Neuronal stem cell (in vitro differentiated cells): ENCODE measurements at places on chromosomes 2 and 18.

GRCh38 chr2:236061497-236061896, 106.7 kb downstream of the GBX2 start:
- H3K4me3 ChIP-seq, result no peak overlapping the region
- H3K36me3 ChIP-seq, result peaks cover 4% of the 10 kb centered on the region
- H3K27me3 ChIP-seq, result no peaks in the 10 kb centered on the region
- no peak for DNase-seq

- no peaks in the 10 kb centered on the region for H3K27me3 ChIP-seq
- no peaks in the 10 kb centered on the region for H3K36me3 ChIP-seq
- no peak for DNase-seq
- no peak overlapping the region for H3K27ac ChIP-seq
Measured at GRCh38 chr2:81545626-81546025, 1241.1 kb upstream of the LRRTM1 start.

DNA sequence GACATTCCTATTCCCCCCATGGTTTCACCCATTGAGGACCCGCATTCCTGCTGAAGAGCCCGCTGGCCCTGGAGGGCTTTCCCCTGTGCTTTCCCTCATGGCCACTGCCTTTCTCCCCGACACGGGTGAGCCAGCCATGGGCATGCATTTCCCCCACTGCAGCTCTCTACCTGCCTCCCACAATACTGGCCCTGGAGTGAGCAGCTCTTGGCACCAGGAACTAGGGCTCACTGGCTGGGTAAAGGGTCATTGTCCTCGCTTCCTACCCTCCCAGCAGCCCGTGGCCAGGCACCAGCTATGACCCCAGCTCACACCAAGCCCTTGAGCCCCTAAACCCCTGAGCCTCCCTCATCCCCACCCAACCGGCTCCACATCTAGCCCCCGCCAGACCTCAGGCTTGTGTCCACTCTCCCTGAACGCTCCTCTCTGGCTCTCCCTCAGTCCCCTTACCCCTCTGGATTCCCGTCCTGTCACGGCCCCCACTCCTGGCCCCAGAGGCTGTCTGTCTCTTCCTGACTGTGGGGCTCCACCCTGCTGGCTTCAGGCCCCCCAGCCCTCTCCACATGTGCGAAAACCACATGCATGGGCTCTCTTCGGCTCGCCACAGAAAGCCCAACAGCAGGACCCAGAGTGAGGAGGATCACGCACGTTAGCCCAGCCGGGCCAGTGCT, 199.8 kb downstream of the ZFP36L2 start:
- no peaks in the 10 kb centered on the region for H3K27me3 ChIP-seq
- no peak overlapping the region for H3K27ac ChIP-seq
- no peaks in the 10 kb centered on the region for H3K36me3 ChIP-seq
- H3K4me1 ChIP-seq, result peaks cover 6% of the 10 kb centered on the region
- no peak for DNase-seq

- no peaks in the 10 kb centered on the region for H3K27me3 ChIP-seq
- H3K36me3 ChIP-seq, result no peaks in the 10 kb centered on the region
- no peak for DNase-seq
- no peak overlapping the region for H3K4me3 ChIP-seq
Measured at GRCh38 chr2:152894051-152894450, 175.6 kb downstream of the ARL6IP6 start.

DNA sequence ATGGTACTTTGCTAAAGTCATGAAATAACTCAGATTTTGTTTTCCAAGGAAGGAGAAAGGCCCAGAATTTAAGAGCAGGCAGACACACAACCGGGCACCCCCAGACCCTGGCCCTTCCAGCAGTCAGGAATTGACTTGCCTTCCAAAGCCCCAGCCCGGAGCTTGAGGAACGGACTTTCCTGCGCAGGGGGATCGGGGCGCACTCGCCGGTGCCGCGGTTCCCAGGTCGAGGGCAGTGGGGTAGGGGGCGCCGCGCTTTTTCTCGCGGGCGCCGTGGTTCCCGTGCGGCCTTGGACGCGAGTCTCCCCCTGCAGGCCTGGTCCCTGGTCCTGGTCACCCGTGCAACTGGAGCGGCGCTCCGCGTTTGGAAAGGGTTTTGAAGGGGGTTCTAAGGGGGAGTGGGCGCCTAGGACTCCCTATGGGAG, 1.2 kb downstream of the ZNF236 start:
- peak; percentile 30 for DNase-seq
- H3K27ac ChIP-seq, result no peak overlapping the region
- peaks cover 17% of the 10 kb centered on the region for H3K36me3 ChIP-seq

GRCh38 chr2:98555696-98556095, 52.6 kb downstream of the COA5 start:
- peaks cover 94% of the 10 kb centered on the region for H3K36me3 ChIP-seq
- H3K27ac ChIP-seq, result no peak overlapping the region
- H3K4me3 ChIP-seq, result no peak overlapping the region
- H3K27me3 ChIP-seq, result no peaks in the 10 kb centered on the region
- no peak for DNase-seq
